ENCODE measurements at places on chromosomes 13 and 19. TPM values are rescaled to one million over a fixed set of nuclear protein-coding genes. Genes with fewer than 3 reads are reported as not detected.
A peak's percentile ranks its signal among the peaks of the same experiment; 100 is the strongest.

DNA sequence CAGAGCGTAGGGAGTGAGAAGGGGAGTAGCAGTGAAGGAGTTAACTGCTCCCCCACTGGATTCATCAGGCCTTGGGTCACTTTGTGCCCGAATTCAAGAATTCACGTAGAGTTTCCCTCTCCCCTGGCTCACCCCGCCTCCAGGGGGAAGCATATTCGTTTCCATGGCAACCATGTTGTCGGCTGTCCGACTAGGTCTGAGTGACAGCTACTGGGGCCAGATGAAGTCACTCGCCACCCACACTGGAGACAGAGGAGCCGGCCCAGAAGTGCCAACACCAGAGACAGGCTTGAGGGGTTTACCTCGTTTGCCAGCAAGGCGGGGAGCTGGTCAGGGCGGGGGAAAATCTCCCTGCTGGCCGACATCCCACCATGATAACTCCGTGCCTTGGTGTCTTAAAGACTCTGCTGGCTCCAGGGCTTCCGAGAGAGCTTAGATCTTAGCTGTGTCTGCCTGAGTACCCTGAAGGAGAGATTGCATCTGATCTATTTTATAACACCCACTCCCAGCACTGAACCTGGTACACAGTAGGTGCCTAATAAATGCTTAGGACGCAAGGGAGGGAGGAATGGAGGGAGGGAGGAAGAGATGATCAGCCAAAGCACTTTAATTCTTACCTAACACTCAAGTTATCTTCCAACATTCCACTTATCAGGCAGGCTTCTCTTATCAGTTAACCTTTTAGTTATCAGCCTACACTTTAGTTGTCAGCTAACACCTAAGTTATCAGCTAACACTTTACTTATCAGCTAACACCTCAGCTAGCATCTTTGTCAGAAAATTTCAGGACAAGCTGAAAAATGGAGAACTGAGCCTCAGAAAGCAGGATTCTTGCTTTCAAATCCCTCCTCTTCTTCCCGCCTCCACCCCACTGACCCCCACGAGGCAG, 57.2 kb upstream of the ZNRF4 start:
- peak; percentile 27 for DNase-seq

Gene NXNL1
- not detected for total RNA-seq

GRCh38 chr19:46232468-46232867, 2.9 kb downstream of the IGFL1 start:
- no peak for DNase-seq

DNA sequence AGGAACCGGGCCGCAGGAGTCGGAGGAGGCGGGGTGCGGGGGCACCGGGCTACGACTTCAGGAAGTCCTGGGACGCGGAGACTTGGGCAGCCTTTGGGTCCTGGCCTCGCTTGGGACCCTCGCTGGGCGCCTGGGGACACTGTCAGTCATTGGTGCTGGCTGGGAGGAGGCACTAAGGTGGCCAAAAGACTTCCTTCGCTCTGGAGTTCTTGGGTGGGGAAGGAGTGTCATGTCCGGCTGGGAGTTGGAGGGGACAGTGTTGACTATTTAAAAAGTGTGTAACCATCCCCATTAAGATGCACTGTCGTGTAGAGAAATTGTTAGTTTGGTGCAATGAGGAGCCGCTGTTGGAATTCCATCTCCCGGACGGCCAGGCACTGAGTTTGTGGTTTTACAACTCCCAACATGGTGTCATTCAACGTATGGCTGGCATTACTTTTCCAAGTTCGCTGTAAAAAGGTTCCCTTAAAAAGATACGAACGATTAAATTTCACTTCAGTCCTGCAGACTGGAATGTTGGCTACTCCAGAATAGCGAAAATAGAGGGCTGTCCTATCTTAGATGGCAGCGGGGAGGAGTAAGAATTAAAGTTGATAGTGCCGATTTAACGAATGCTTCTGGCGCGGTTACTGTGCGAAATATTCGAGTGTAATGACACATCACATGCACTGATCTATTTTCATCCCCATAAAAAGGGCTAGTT, 776 bp downstream of the DNAJC3 start:
- DNase-seq: peak; percentile 22

DNA sequence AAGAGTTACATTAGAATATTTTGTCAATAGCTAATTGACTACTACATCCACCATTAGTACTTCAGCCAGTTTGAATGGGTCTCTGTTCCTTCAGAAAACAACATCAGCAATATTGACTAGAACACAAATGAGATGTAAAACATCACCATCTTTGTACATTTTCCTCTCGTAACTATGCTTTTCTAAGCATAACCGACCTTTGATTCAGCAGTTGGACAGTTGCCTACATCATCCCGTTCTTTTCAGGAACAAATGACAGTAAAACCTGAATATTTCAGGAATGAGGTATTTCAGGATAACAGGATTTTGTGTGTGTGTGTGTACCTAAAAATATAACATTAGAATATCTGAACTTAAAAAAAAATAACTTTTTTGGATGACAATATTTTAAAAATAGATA, 60.9 kb downstream of the STARD13 start:
- no peak for DNase-seq

- DNase-seq: peak; percentile 71
Observed at GRCh38 chr19:1568320-1569019, at the start of gene MEX3D. TSS of gene MEX3D (minus strand) at chr19:1568325. CDS start at chr19:1568058, 267 bp downstream.

Gene RNF225
- not detected for total RNA-seq
